ENCODE measurements at places on chromosomes 5 and 9. TPM values are rescaled to one million over a fixed set of nuclear protein-coding genes. Genes with fewer than 3 reads are reported as not detected.

The OMD gene
- not detected for total RNA-seq

DNA sequence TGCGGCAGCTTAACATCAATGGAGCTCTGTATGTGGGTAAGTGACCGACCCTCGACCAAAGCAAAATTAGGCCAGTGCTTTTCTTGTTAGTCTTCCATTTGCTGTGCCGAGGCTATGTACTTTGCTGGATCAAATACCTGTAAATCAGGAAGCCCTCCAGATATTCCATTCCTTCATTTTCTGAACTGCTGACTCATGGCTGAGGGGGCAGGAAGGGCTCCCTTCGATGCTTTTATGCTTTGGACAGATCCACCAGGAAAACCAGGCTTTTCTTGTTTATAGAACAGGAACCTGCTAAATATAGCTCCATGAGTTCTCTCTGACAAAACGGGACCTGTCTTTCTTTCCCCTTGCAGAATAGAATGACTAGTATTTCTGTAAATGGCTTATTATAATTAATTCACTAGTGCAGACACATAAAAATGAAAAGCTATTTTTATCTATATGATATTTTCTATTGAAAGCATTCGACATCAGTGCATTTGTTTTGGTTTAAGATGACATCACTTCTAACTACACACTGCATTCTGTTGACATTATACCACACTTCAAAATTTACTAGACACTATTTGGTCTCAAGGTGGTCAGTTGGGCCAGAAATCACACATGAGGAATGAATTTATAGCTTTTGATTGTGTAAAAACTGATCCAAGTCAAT, 93.3 kb downstream of the LIFR start:
- H3K36me3 ChIP-seq, result no peaks in the 10 kb centered on the region
- H3K4me3 ChIP-seq, result no peak overlapping the region
- H3K27me3 ChIP-seq, result peaks cover 37% of the 10 kb centered on the region
- H3K27ac ChIP-seq, result no peak overlapping the region
- no peaks in the 10 kb centered on the region for H3K4me1 ChIP-seq
- DNase-seq, result no peak

GRCh38 chr5:74507370-74508005, 133.0 kb downstream of the ENC1 start:
- DNase-seq, result no peak
- H3K36me3 ChIP-seq, result no peaks in the 10 kb centered on the region
- H3K4me3 ChIP-seq, result no peak overlapping the region
- no peaks in the 10 kb centered on the region for H3K4me1 ChIP-seq
- peaks cover 11% of the 10 kb centered on the region for H3K27me3 ChIP-seq

The GZMA gene
- total RNA-seq, result 96.9 TPM

GRCh38 chr9:113963017-113963620, 87.0 kb downstream of the ZNF618 start:
- no peak overlapping the region for H3K4me3 ChIP-seq
- H3K27ac ChIP-seq, result no peak overlapping the region
- no peaks in the 10 kb centered on the region for H3K27me3 ChIP-seq
- DNase-seq, result peak; percentile 10
- no peaks in the 10 kb centered on the region for H3K36me3 ChIP-seq
